ENCODE measurements at places on chromosomes 11 and 22.

DNA sequence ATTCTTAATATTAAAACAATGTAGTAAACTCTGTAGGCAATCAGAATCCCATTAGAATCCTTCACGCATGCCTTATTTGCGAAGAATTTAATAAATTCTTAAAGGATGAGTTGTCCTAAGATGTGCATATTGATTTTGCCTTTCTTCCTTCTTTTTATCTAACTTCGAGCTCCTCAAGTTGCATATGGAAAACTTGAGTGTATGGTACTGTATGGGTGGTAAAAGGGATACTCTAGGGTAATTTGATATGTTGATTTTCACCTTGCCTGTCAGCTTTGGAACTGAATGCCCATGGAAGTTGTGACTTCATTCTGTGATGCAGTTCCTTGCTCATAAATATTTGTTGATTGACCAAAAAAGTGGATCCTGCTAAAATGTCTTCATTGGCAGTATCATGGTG, 193.8 kb downstream of the DDX10 start:
- no peak for DNase-seq

DNA sequence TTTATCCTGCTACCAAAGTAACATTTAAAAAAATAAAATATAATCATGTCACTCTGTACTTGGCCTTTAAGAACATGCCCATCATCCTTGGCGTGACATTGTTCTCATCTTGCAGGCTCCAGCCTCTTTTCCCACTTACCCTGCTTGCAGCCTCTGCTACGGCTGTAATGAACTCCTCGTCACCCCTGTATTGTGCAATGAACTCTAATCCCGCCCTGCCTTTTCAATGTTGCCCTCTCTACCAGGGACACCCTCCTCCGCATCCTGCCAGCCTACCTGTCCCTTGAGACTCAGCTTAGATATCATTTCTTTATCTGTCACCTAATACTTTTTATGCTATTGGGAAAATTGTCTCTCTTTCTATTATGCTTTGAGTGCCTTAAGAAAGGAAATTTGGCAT, 12.6 kb upstream of the MMP20 start:
- no peak for DNase-seq

- DNase-seq: no peak
Measured at GRCh38 chr11:66318600-66318970, 1.7 kb upstream of the CD248 start.

GRCh38 chr22:43036282-43036829, 21.4 kb upstream of the PACSIN2 start:
- no peak for DNase-seq

DNA sequence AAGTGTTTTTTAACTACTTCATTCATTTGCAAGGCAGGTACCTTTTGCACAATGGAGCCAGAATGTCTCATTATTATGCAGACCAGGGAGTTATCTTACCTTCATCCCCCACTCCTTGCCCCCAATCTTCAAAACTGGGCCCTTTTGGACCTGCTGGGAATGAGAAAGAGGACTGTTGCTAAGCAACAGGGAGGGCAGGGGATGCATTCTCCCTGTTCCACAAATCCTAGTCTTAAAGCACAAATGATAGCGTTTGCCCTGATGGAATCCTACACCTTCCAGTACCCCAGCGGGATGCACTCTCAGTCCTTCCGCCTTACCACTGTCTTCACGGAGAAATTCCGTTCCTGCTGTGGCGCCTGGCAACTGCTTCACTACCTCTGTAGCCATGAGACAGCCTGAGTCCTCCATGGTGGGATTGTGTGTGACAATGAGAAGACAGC, 4.1 kb upstream of the KCNJ1 start:
- no peak for DNase-seq

- DNase-seq: no peak
Measured at GRCh38 chr11:12623869-12624268, 50.4 kb upstream of the TEAD1 start.

GRCh38 chr22:25953276-25953675, 211.3 kb downstream of the MYO18B start:
- no peak for DNase-seq

DNA sequence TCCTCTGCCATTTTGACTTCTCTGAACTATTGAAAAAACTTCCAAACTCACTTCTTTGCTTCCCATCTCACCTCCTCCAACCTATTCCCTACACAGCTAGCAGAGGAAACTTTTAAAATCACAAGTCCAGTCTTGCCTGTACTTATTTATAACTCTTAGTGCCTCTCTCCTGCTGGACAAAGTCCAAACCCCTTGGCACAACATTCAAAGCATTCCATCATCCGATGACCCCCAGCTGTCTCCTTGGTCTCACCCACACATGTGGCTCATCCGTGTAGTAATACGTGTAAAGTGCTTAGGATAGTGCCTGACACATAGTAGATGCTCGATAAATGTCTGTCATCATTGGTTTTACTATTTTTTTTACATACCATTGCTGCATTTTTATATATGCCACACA, 101.4 kb downstream of the PARVA start:
- no peak for DNase-seq

DNA sequence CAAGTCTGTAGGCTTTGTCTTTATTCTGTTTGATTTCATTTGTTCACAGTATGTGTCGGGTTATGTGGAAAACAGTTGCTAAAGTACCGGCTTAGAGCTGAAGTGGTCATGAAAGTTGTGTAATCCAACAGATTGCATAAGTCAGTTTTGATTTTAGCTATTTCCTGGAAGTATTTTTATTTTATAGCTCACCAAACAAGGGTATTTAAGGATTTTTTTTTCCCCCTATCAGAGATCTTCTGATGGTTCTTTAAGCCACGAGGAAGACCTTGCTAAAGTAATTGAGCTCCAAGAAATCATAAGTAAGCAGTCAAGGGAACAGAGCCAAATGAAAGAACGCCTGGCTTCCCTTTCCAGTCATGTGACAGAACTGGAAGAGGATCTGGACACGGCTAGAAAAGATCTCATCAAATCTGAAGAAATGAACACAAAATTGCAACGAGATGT, 55.9 kb downstream of the PPFIA1 start:
- no peak for DNase-seq

GRCh38 chr11:12222055-12222792, 111.8 kb downstream of the MICAL2 start:
- no peak for DNase-seq

DNA sequence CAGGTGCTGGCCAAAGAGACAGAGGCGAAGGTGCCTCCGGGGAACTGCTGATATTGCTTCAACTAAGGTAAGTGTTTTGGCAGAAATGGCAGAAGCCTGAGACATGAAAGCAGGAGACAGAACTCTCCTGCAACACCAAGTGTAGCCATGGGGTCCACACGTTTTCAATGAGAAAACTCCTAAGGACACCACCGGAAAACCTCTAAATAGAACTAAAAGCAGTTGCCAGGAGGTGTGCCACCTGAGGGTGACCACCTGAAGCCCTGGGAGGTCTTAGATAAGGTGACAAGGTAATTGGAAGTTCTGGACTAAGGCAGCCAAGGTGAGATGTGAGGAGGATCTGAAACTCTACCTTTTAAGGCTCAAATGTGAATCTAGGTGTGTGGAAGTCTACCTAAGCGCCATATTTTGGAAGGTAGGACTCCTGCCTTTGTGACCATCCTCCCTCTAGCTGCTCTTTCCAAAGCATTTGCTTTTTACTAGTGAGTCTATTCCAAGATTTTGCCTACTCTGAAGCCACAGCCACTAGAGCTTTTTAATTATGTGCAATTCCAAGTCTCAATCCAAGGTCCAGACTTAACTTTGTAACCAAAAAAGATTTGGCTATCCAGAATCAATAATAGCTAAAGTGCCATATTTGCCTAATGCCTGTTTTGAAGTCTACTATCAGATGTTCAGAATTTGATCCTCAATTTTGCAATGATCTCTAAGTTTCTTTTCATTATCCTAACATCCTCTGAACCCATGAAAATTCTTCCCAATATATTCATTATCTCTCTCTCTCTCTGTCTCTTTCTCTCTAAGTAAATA, 4.5 kb upstream of the ZC3H12C start:
- no peak for DNase-seq

DNA sequence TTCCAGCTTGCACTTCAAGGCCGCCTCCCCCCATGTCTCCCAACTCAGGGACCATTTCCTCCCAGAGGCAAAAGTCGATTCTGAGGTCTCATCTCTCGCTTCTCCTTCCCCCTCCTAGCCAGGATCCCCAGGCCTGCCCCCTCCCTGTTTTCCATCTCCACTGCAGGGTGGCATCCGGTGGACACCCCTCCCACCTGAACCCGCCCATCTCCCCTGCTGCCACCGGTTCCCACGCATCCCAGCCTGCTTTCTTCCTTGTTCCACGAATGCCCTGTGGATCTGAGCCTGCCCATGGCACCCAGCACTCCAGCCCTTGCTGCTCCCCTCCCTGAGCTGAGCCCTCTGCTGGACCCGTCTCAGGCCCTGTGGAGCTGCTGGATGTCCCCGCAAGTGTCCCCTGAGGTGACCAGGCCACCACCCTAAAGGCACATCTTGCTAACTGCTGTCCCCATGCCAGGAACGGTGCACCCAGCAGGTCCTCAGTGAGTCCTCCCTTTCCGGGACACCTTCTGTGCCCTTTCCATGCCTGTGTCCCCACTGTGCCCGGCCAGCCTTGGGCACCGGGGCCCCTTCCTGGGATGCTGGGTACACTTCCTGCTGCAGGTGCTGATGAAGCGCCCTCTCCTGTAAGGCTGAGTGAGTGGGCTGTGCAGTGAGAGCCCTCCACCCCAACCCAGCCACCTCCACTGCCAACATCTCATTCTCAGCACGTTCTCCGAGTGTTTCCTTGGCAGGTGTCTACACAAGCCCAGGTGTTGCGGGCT, 936 bp downstream of the IL17REL start:
- DNase-seq: no peak

- no peak for DNase-seq
Measured at GRCh38 chr11:12239804-12240371, 129.5 kb downstream of the MICAL2 start.

GRCh38 chr11:16958833-16959232, 55.4 kb downstream of the PLEKHA7 start:
- DNase-seq: no peak

GRCh38 chr11:11090495-11090894, 232.6 kb upstream of the ZBED5 start:
- no peak for DNase-seq
